ENCODE measurements at places on chromosomes 5 and 9.

GRCh38 chr5:145345511-145346287 lies 489.4 kb downstream of the PRELID2 start:
- no peak for DNase-seq

GRCh38 chr9:69502671-69503301 lies 169.4 kb downstream of the APBA1 start:
- DNase-seq = no peak

DNA sequence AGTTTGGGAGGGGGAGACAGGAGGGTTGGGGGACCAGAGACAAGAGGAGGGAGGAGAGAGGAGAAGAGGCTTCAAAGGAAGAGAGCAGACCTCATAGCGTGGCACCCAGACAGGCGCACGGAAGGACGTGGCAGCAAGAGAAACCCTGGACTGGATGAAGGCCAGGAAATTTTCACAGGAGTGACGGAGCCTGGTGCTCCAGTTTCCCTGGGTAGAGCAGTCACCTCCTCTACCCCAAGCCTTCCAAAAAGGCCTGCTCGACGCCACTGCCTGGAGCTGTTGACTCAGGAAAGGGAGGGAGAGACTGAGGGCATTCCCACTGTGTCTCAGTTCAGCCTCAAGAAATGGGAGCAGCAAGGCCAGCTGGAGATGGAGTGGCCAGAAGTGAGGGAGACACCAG lies 19.3 kb downstream of the AK8 start:
- no peak for DNase-seq

DNA sequence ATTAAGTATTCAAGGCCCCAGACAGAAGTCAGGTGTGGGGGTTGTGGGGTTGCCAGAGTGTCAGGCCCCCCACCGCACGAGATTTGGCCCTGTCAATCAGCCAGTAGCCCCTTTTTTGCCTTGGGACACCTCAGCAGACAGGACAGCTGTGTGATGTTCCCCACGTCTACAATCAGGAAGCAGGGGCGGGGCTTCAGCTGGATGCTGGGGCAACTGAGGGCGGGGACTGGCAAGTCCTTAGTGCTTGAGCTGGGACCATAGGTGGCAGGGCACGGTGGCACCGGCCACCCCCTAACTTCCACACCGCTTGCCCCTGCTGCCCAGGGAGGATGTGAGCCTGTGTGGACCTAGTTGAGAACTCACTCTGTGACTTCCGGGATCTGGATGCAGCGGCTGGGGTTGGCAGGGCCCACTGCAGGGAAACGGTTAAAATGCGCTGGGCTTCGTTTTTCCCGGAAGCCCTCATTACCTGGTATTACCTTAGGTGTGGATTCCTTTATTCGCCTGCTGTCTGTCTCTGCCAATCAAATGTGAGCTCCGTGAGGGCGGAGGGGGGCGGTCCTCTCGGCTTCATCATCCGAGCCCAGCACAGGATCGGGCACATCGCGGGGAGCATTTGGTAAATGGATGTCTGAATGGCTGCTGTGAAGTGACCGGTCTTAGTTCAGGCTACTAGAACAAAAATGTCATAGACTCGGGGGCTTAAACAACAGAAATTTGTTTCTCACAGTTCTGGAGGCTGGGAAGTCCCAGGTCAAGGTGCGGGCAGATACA lies 7.5 kb upstream of the GTF3C5 start:
- DNase-seq = no peak

GRCh38 chr5:96625365-96625764 lies 36.8 kb upstream of the CAST start:
- DNase-seq = no peak

GRCh38 chr9:91155181-91155580 lies 206.5 kb downstream of the AUH start:
- no peak for DNase-seq

DNA sequence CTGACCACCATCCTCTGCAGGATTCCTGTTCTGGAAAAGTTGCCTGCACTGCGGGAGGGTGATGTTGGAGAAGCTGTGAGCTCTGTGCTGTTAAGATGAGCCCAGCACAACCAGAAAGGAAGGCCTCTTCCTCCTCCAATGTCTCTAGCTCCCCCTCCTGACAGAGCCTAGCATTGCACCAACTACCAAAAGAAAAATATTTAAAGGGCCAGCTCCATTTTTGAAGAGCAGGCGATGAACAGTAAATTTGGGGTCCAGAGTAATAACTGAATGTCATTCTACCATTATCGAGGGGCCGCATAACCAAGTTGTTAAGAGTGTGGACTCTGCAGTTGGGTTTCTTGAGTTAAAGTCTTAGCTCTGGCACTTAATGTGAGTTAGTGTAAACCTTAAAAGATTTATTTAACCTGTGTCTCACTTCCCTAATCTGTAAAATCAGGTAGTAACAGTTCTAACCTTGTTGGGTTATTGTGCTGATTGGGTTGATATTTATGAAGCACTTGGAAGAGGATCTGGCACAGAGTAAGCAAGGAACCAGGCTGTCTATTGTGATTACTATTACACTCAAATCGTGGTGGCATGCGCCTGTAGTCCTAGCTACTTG lies 3.9 kb downstream of the TEX53 start:
- DNase-seq = peak; percentile 63

DNA sequence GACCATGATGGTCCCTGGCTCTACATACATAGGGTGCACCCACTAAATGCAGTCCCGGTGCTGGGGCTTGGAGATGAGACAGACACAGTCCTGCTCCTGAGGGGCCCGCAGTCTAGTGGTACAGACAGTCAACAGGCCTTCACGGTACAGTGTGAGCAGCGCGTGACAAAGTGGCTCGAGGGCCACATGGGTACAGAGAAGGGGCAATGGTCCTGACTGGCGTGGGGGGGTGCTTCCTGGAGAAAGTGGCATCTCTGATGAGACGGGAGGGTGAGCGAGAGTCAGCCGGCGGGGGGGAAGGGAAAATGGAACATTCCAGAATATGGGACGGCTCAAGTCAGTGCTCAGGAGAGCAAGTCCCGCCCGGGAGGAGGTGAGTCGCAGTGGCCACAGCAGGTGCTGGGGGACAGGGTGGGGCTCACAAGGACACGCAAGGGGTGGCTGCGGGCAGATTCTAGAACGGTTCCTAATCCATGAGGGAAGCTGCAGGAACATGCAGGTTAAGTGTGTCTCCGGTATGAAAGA lies 38.0 kb downstream of the WHRN start:
- no peak for DNase-seq

DNA sequence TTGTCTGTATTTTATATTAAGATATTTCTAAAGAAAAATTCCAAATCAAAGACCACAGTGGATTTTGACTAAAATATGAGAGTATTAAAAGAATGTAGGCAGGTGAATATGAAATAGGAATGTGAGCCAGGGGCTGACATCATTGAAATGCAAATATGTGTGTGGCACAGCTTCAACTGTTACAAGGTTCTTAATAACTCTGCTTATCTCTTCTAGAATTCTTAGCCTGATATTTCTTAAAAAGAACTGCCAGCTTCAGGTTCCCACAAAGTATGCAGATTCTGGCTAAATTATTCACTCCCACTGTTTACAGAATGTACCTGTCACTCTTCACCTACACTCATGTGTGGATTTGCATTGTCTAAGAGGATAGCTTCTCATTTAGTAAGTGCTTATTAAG lies 274.4 kb downstream of the DIRAS2 start:
- no peak for DNase-seq

Data from stimulated activated CD4-positive, alpha-beta T cell treated with anti-CD3 and anti-CD28 coated beads, Interleukin-15, amount 100 ng/mL, for 1 hour (primary cell).